ENCODE measurements at places on chromosomes 5 and 9. TPM values are rescaled to one million over a fixed set of nuclear protein-coding genes. Genes with fewer than 3 reads are reported as not detected.

Gene HNRNPA0
- total RNA-seq = 8.9 TPM

Gene SUSD3
- total RNA-seq = 3.1 TPM

Gene WHRN
- 3.7 TPM for total RNA-seq

Gene C9orf50
- not detected for total RNA-seq

Gene STPG3
- not detected for total RNA-seq

Gene MAN2A1
- 64.6 TPM for total RNA-seq

Gene SLC30A5
- 32.8 TPM for total RNA-seq

Gene PCDHA7
- not detected for total RNA-seq

Gene CCL27
- total RNA-seq = not detected

Gene CCDC180
- total RNA-seq = 0.39 TPM

Gene HARS1
- total RNA-seq = 96.6 TPM

Gene FST
- 230 TPM for total RNA-seq

Gene SCGB3A2
- total RNA-seq = not detected

Gene CCDC69
- 1.3 TPM for total RNA-seq

Gene TTF1
- total RNA-seq = 9.9 TPM

Gene OR1N2
- not detected for total RNA-seq

Gene PITX1
- 4.2 TPM for total RNA-seq

Gene IFNA7
- total RNA-seq = not detected

Gene SLCO4C1
- total RNA-seq = 0.19 TPM

Gene SLC6A3
- total RNA-seq = not detected

Gene KCNV2
- total RNA-seq = not detected

Gene ANKRD33B
- total RNA-seq = 0.42 TPM

Gene SPIN1
- total RNA-seq = 40.5 TPM

Gene PCDHB10
- total RNA-seq = under 0.01 TPM

Gene FBP2
- total RNA-seq = not detected

Gene DMRT3
- total RNA-seq = not detected

Gene COL27A1
- total RNA-seq = 10.2 TPM

Gene TUT7
- total RNA-seq = 21.0 TPM

Gene NCS1
- total RNA-seq = 38.3 TPM

Gene GABRA6
- total RNA-seq = not detected

Gene WNK2
- total RNA-seq = not detected

Gene IFNB1
- total RNA-seq = not detected

Gene MARCOL
- total RNA-seq = not detected

Gene LCN9
- total RNA-seq = not detected

Gene PCDHA1
- not detected for total RNA-seq

Gene DAPK1
- total RNA-seq = 1.0 TPM

Gene POU5F2
- total RNA-seq = 0.08 TPM

Gene IL9
- not detected for total RNA-seq

Gene NEURL1B
- total RNA-seq = 0.86 TPM

Gene TLR4
- not detected for total RNA-seq

Gene SLC38A9
- 13.8 TPM for total RNA-seq

Gene EGFLAM
- 0.31 TPM for total RNA-seq

Gene TRIM7
- 56.8 TPM for total RNA-seq

Gene RANBP17
- 1.6 TPM for total RNA-seq

Gene TSSK1B
- 0.04 TPM for total RNA-seq

Gene CNTLN
- total RNA-seq = 2.8 TPM

Gene DNM1
- total RNA-seq = 0.27 TPM

Gene TEX53
- not detected for total RNA-seq

Gene ERCC6L2
- total RNA-seq = 22.4 TPM
